CD4-positive, alpha-beta memory T cell (primary cell): ENCODE measurements at places on chromosomes 16 and 17. TPM values are rescaled to one million over a fixed set of nuclear protein-coding genes. Genes with fewer than 3 reads are reported as not detected.

TTLL6 gene
- not detected for total RNA-seq

- DNase-seq = no peak
- no peak overlapping the region for H3K4me3 ChIP-seq
- no peaks in the 10 kb centered on the region for H3K36me3 ChIP-seq
- H3K27me3 ChIP-seq = no peaks in the 10 kb centered on the region
- no peaks in the 10 kb centered on the region for H3K4me1 ChIP-seq
These were observed 436.1 kb upstream of the GOT2 start for GRCh38 chr16:59170099-59170712.

GRCh38 chr17:67150826-67151225, 94.2 kb downstream of the HELZ start:
- H3K36me3 ChIP-seq = peaks cover 37% of the 10 kb centered on the region
- H3K27me3 ChIP-seq = no peaks in the 10 kb centered on the region
- DNase-seq = no peak
- no peak overlapping the region for H3K4me3 ChIP-seq
- H3K4me1 ChIP-seq = no peaks in the 10 kb centered on the region

DNA sequence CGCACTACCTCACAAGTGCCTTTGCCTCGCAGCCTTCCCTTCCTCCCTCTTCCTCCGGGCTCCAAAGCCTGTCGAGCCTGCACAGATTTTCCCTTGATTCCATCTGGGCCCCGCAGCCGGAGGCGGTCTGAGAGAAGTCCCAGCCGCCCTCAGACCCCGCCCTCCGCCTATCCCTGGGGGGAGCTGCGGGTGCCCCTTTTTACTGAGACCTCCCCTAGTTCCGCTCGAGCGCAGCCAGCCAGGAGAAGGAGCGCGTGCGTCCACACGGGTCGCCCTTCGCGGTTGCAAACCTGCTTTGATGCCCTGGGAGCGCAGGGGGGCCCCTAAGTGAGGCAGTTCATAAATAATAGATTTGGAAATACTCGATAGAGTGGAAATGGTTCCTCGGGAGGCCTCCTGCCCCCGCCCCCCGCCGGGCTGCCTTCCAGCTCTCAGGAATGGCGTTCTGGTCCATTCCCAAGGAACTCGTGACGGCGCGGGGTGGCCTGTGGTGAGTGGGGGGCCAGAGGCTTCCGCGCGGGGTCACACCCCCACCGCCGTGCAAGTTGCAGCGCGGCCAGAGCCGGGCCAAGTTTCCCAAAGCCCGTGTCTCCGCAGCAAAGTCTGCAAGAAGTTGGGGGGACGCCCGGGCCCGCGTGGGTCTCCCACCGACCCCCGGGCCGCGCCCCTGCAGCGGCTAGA, 610 bp downstream of the C16orf74 start:
- H3K36me3 ChIP-seq = no peaks in the 10 kb centered on the region
- no peak overlapping the region for H3K27ac ChIP-seq
- H3K27me3 ChIP-seq = peaks cover 13% of the 10 kb centered on the region
- no peak overlapping the region for H3K4me3 ChIP-seq
- H3K4me1 ChIP-seq = no peaks in the 10 kb centered on the region

DNA sequence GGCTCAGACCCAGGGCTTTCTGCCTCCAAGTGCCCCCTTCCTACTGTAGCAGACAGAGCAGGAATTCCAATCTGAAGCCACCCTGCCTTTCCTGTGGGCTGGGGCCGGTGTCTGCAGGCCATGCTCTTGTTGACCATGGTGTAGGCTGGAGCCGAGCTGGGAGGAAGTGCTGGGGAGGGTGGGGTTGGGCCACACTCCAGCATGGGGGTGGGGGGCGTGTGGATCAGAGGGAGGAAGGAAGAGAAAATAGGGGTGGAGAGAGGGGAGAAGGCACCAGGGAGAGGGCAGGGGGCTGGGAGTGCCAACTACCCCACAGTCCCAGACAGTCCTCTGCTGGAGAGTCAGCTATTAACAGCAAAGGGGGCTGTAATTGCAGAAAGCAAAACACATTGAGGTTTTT, 54.3 kb upstream of the JPH3 start:
- H3K27ac ChIP-seq = no peak overlapping the region
- no peaks in the 10 kb centered on the region for H3K36me3 ChIP-seq
